Right renal pelvis (tissue), 4 donors: ENCODE measurements at places on chromosomes 2 and 18. TPM values are rescaled to one million over a fixed set of nuclear protein-coding genes. Genes with fewer than 3 reads are reported as not detected.

- no peak for DNase-seq
Measured at GRCh38 chr2:176139661-176140512, 10.4 kb downstream of the HOXD8 start.

DNA sequence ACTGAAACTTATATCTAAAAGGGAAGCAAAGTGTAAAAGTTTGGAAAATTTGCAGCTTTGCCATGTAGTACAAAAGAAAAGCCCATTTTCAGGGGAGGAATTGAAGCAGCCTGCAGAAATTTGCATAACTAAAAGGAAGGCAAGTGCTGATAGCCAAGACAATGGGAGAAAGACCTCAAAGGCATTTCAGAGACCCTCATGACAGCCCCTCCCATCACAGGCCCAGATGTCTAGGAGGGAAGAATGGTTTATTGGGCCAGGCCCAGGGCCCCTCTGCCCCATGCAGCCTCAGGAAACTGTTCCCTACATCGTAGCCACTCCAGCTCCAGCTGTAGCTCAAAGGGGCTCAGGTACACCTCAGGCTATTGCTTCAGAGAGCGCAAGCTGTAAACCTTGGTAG is 14.4 kb upstream of the WDR75 start:
- DNase-seq = no peak

Gene CDH19
- 1.3 TPM for polyA plus RNA-seq

DNA sequence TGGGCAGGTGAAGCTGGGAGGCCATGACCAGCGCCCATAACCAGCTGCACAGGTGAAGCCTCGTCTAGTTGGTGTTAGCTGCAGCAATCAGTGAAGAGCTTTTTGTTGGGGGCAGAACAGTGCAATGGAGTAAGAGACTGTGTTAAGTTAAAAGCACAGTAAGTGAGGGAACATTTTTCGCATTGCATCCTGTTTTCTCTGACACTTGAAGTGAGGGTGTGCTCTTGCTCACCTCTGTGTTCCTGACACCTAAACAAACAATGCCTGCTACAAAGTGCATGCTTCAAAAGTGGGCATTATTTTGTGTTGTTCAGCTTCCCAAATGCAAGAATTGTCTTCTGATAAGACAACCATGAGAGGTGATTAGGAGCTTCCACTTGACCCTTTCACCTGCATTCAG is 324.0 kb upstream of the ACVR2A start:
- DNase-seq = no peak

- no peak for DNase-seq
Measured at GRCh38 chr2:88545118-88545517, 82.1 kb downstream of the EIF2AK3 start.

GRCh38 chr2:19649142-19649541 is 252.6 kb downstream of the TTC32 start:
- DNase-seq = no peak

Gene SCN2A
- polyA plus RNA-seq = 2.8 TPM

- DNase-seq = no peak
Measured at GRCh38 chr18:53360501-53361443, 863.7 kb downstream of the MBD2 start.

DNA sequence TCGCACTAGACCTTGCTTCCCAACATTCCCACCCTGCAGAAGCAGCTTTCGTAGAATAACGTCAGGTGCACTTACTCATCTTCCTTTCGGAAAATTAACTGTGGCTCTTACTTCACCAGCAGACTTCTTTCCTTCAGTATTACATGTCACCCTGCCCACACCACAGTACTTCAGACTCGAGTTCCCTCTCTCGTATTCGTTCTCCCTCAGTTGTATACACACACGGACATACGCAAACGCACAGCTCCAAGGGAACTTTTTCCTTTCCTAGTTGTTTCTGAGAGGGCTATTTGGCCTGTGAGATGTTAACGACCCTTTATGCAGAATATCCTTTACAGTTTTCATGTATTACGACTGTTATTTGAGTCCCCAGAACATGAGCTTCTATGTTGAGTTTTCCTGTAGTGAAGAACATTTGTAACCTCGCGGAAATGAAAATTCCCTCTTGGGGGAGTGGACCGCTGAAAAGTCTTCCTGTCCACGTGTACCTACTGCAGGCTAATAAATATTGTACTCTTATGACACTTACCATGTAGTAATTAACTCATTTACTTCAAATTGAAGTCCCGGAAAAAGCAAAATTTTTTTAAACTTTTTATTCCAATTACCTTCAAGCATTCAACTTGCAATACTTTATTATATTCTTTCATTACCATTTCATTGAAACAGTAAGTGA is 908 bp downstream of the ERLEC1 start:
- DNase-seq = no peak

Gene KIF3C
- 15.6 TPM for polyA plus RNA-seq
